Activated T-helper 1 cell treated with anti-CD3 and anti-CD28 coated beads, Interleukin-2, amount 50 U/mL, for 16 hours (primary cell): ENCODE measurements at places on chromosomes 16 and 17.

- DNase-seq: no peak
These were observed 137.9 kb downstream of the AXIN2 start for GRCh38 chr17:65423346-65424140.

- no peak for DNase-seq
These were observed 3.0 kb upstream of the BCAR1 start for GRCh38 chr16:75254359-75254837.

- DNase-seq: no peak
These were observed 485 bp downstream of the DNAJA3 start for GRCh38 chr16:4426021-4426684.

DNA sequence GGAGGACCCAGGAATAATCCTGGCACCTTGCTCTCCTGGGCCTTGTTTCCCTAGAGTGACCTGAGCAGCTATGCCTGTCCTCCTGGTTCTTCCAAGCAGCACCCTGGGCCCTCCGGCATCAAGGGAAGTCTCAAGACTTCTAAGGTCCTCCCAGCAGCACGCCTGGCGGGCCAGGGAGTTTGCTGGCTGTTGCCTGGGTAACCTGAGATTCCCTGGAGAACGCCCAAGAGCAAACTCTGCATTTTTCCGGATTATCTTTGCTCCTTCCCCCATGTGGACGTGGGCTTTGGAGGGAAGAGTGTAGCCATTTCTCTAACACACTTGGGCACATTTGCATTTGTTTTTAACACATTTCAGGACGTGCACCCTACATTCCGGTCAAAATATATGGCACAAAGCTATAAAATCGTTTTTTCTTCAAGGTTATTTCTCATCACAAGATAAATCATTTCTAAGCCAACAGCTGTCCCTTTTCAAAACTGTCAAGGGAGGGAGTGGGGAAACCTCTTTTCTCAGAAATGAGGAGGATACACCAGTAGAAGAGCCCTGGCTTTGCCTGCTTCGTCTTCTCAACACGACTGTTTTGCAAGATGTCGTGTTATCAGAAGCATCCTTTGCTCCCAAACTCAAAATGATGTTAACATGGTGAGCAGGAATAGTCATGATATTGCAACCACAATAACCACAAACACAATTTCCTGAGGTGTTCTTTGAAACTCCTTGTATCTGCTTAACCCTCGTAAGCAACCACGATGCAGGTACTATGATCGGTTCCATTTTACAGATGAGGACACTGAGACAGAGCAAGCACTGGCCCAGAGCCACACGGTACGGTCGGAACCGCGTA, 116.5 kb downstream of the ADCY9 start:
- DNase-seq: no peak

DNA sequence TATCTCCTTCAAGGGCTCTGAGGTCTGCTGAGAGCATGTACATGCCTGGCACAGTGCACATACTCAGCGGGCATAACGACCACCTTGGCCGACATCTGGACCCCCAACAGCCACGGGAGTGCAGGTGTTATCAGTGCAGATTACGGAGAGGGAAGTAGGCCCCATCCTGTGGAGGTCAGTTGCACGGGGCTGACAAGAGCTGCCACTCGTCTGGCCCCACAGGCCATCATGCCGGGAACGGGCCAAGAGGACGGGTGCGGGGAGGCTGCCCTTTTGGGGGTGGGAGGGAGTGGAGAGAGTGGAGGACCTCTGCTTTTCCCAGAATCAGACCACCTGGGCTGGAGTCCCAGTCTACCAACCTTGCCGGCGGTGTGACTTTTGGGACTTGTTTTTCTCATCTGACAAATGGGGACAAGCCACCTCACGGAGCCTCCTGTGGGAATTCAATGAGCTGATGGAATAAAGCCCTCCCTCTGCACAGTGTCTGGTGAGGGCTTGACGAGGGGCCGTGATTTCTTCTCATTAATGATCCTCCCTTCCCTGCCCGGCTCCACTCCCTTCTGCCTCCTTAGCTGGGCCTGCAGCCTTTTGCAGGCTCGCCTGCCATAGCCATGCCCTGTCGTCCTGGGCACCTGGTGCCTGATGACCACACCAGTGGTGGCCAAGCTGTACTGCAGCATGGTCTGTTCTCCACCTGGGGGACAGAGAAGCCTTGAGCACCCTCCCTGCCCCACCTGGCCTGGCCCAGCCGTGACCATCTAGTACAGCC, 4.6 kb downstream of the PRSS33 start:
- DNase-seq: no peak

DNA sequence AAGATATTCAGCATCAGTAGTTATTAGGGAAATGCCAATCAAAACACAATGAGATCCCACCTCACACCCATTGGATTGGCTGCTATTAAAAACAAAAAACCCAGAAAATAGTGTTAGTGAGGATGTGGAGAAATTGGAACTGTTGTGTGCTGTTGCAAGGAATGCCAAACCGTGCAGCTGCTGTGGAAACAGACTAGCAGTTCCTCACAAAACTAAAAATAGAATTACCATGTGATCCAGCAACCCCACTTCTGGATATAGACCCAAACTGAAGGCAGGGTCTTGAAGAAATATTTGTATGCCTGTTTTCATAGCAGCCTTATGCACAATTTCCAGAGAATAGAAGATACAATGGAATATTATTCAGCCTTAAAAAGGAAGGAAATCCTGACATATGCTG, 46.0 kb downstream of the FOXK2 start:
- DNase-seq: no peak

DNA sequence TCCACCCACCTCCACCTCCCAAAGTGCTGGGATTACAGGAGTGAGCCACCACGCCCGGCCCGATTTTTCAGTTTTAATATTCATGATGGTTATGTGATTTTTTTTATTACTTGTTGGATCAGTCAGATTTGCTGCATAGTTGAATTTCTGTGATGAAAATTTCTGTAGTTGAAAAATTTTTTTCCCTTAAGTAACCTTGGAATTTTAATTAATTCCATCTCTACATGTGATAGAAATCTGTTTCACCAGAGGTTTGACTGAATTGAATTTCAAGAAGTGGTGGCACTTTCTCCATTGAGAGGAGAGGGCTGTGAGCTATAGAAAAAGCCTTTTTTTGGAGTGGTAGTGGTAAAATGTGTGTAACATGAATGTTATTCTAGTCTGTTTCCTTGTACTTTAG, 24.7 kb downstream of the WIPF2 start:
- DNase-seq: no peak

DNA sequence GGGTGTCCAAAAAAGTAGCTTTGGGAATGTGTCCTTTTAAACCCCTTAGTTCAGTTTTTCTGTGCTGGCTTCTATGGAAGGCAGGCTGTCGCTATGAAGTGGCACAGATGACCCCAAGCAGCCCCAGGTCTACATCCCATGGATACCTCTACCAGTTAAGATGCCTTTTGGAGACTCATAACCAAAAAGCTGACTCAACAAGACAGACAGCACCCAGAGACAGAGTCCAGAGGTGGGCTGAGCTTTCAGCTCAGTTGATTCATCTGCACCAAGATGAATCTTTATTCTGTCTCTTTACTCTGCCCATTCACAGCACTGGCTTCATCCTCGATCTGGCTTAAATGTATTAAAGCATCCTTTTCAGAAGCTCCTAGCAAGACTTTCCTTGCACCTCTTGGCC, 29.8 kb upstream of the RBBP6 start:
- no peak for DNase-seq

GRCh38 chr17:64651889-64652288, 10.2 kb downstream of the SMURF2 start:
- no peak for DNase-seq

- DNase-seq: no peak
These were observed 678 bp upstream of the AKAP10 start for GRCh38 chr17:19978209-19978802.

DNA sequence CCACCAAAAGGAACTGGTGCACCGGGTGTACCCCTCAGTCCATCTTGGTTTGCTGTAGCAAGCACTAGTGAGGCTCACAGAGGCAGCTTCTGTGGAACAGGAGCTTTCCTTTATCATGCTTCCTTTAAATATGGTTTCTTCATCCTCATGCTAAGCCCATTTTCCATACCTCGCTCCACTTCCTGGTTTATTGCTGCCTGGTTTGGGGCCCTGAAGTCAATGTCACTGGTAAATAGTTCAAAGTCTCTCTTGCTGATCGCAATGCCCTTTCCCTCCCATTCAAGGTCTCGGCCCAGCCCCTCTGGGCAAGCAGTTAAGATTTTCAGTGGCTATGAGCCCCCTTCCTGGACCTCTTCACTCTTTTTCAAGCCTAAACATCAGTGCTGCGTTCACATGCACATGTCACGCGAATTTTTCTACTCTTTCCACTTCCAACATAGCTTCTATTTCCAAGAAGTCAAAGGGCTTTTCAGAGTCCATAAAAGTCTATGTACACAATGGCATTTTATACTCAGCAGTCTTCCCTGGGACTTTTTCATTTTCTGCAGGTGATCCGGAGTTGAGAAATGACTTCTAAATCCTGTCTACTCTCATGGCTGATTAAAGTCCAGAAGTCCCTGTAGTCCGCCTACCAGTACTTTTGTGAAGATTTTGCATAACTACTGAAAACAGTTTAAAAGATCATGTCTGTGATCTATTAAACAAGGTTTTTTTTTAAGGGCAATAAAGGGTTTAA, 323.8 kb upstream of the ZFHX3 start:
- DNase-seq: no peak

DNA sequence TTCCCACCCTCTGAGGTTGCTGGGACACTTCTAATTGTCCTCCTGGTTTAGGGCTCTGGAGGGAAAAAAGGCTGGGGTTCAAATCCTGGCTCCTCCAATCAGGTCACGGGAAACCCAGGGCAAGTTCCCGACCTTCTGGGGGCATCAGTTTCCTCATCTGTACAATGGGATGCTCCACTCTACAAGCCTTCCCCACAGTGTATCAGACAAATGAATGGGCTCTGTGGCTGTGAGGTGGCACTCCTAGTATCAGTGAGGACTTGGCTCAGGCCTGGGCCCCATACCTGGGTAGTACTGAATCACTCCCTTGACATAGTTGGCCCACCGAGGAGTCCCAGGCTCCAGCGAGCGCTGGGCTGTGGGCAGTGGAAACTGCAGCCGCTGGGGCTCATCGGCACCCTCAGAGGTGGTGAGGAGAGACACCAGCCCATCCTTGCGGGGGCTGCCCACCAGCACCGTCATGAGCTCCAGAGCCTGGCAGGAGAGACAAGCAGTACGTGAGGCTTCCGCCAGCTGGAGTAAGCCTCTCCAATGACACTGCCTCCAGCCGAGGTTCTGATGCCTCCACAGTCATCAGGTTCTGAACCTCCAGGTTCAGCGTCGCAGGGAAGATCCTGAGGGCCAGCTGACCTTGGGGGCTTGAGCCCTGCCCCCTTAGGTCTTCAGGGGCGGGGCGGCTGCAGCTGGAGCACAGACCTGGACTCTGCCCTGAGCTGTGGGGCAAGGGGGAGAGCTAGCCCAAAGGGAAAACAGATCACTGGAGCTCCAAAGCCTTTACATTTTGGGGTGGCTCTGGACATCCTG, 1.2 kb downstream of the GALK1 start:
- DNase-seq: no peak

GRCh38 chr16:19228052-19228451, 57.5 kb upstream of the CLEC19A start:
- DNase-seq: no peak

GRCh38 chr17:79809530-79810129, 12.8 kb upstream of the CBX8 start:
- no peak for DNase-seq

DNA sequence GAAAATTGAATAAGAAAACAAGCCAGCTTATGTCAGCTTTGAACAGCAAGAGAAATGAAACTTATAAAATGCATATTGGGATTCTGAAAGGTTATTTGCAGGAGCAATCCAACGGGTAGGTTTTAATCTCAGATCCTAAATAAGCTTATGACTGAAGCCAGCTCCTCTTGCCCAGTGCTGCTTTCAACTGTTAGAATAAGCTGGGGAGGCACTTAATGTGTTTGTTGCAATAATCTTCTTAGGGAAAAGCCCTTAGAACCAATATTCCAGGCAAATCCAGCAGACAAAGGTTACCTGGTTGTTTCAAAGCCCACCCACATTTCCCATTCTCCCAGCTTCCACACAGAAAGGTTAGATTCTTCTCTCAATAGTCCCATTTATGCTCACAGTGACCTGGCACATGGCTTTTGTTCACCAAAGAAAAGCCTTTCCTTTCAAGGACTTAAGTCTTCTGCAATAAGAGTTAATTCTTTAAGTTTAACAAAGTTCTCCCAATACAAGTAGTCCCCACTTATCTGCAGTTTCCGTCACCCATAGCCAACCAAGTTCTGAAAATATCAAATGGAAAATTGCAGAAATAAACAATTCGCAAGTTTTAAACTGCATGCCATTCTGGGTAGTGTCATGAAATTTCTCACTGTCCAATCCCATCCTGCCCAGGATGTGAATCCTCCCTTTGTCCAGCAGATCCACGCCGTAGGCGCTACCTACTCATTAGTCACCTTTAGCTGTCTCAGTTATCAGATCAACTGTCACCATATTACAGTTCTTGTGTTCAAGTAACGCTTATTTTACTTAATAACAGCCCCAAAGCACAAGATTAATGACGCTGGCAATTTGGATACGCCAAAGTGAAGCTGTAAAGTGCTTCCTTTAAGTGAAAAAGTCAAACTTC, 5.9 kb downstream of the TEX2 start:
- no peak for DNase-seq

GRCh38 chr17:63224644-63225043, 221.5 kb downstream of the CYB561 start:
- DNase-seq: no peak

DNA sequence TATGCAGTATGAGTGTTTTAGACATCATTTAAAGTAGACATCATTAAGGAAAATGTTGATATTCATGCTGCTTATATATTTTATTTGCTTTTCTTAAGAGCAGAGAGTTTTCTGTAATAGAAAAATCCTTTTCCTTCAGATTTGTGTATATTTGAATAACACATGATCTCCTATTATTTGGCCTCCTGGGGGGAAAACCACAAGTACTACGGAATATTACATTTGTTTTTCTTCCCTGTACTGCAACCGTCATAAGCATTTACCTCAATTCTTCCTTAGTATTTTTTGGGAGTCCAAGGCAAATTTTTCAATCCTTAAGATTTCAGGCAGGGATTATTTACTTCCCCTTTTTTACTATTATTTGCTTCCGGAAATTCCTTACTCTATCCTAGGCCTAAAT, 6.0 kb downstream of the RSPRY1 start:
- DNase-seq: no peak
